ENCODE measurements at places on chromosomes 11 and 22. TPM values are rescaled to one million over a fixed set of nuclear protein-coding genes. Genes with fewer than 3 reads are reported as not detected.

OR8U1 gene
- total RNA-seq = not detected

CDC45 gene
- total RNA-seq = 37.5 TPM

PHF21B gene
- total RNA-seq = not detected

ABCG4 gene
- under 0.01 TPM for total RNA-seq

TMEM223 gene
- 14.2 TPM for total RNA-seq

SCO2 gene
- 1.3 TPM for total RNA-seq

LYVE1 gene
- total RNA-seq = not detected

CBLIF gene
- total RNA-seq = not detected

GP1BB gene
- 0.18 TPM for total RNA-seq

GALR3 gene
- not detected for total RNA-seq

CNGA4 gene
- under 0.01 TPM for total RNA-seq

SPATA19 gene
- not detected for total RNA-seq

CATSPER1 gene
- 0.28 TPM for total RNA-seq

C11orf16 gene
- total RNA-seq = not detected

FAM111B gene
- total RNA-seq = 9.3 TPM

PNPLA3 gene
- 3.3 TPM for total RNA-seq

MMP8 gene
- total RNA-seq = under 0.01 TPM

MIEF1 gene
- total RNA-seq = 9.7 TPM

CADM1 gene
- 62.2 TPM for total RNA-seq

MIAT gene
- 0.54 TPM for total RNA-seq

OR52N4 gene
- total RNA-seq = not detected

ANKK1 gene
- total RNA-seq = not detected

BIRC2 gene
- 204 TPM for total RNA-seq

RHOG gene
- total RNA-seq = 20.6 TPM

MRPL21 gene
- 19.2 TPM for total RNA-seq

TSSK2 gene
- total RNA-seq = not detected

RAB38 gene
- 6.5 TPM for total RNA-seq

MIOX gene
- not detected for total RNA-seq

PARVA gene
- 65.8 TPM for total RNA-seq

GSTT2 gene
- 1.4 TPM for total RNA-seq

TRIM5 gene
- 49.1 TPM for total RNA-seq

SEC14L6 gene
- not detected for total RNA-seq

POLDIP3 gene
- 33.9 TPM for total RNA-seq
